AG09309 (cell line): ENCODE measurements at places on chromosomes 16 and 17.
A peak's percentile ranks its signal among the peaks of the same experiment; 100 is the strongest.

DNA sequence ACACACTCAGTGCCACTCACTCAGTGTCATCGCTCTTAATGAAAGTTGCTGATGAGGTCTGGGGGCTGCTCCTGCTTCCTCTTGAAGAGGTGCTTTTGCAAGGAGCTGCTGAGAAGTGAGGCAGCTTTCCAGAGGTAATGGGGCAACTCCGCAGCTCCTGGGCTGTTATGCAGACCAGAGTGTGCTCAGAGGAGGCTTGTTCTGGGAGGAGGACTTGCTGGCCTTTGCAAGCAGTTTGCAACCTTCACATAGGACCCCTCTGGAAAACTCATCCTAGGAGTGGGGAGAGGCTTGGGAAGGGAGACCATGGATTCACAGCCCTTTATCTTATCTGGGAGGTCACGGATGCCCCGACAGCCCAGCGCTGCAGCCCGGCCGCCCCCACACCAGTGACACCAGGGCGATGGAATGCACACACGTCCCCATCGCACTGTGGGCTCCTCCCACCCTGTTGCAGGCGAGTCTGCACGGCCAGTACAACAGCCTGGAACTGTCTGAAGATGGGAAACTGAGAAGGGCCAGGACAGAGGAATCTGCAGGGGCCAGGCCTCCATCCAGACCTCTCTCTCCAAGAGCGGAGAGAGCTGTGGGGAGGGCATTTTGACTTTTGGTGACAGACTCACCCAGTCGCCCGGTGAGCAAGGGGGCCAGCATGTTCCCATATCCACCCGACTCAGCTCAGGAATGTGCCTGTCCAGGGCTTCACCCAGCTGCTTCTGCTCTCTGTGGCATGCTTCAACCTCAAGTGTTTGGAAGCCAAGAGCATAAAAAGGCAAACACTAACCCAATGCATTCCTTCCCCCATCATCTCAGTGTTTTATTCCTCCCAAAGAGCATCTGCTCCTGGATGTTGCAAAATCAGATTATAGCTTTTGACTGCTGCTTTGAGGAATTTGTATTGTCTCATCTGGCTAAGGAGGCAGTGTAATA is 78.6 kb upstream of the ZNF469 start:
- DNase-seq, result peak; percentile 94

DNA sequence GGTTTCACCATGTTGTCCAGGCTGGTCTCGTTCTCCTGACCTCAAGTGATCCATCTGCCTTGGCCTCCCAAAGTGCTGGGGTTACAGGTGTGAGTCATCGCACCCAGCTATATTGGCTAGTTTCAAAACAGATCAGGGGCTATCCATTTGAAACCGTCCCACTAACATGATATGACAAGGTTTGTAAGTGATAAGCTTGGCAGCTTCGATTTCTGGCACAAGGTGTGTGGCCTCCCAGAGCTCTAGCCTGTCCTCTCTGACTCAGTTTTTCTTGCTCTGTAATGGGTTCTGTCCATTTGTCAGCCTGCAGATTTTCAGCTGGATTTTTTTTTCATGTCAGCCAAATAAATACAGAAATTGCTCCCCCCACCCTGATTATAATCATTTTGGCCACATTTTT is 31.8 kb upstream of the TENT4B start:
- DNase-seq, result no peak

- DNase-seq, result no peak
Measured at GRCh38 chr16:52740766-52741165, 193.8 kb upstream of the TOX3 start.

- DNase-seq, result no peak
Measured at GRCh38 chr16:23333034-23333579, 31.0 kb downstream of the SCNN1B start.

DNA sequence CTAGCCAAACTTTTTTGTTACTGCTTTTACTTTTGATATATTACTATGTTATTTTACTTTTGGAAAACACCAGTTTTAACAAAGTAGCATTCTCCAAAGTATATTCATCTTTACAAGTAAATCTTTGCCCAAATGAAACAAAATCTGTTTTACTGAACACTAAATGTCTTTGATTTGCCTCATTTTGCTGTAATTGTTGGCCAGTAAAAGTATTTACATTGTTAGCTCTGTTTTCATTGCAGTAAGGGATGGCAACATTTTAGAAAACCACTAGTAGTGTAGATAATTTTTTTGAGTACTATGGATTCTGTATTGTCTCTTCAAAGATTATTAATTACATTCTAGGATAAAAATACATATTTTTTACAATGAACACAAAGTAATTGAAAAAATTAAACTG is 10.6 kb downstream of the SNTB2 start:
- no peak for DNase-seq
